ENCODE measurements at places on chromosomes 6 and 20.

- no peak for DNase-seq
Measured at GRCh38 chr6:4693173-4693970, 82.8 kb upstream of the CDYL start.

- DNase-seq = no peak
Measured at GRCh38 chr6:76014626-76015530, 57.6 kb downstream of the IMPG1 start.

DNA sequence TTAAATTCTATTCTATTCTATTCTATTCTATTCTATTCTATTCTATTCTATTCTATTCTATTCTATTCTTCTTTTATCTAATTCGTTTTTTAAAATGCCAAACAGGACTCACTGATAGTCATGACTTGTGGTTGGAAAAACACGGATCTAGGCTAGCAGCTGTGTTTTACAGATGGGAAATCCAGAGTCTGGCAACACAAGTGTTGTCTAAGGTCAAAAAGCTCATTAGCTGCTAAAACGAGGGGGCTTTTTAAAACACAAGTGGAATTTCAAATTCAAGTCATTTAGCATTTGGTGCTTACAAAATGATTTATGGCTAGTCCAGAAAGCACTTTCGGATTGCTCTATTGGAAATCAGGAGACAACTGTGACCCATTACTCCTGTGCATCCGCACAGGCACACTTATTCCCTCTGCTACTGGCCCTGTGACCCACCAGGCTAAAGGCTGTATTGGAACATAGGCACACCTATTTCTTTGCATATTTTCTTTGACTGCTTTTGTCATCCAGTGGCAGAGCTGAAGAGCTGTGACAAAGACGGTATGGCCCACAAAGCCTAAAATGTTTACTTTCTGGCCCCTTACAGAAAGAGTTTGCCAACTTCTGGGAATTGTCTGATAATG, 17.8 kb upstream of the MLIP start:
- DNase-seq = no peak

GRCh38 chr20:57398901-57399535, 7.8 kb downstream of the RBM38 start:
- DNase-seq = no peak

DNA sequence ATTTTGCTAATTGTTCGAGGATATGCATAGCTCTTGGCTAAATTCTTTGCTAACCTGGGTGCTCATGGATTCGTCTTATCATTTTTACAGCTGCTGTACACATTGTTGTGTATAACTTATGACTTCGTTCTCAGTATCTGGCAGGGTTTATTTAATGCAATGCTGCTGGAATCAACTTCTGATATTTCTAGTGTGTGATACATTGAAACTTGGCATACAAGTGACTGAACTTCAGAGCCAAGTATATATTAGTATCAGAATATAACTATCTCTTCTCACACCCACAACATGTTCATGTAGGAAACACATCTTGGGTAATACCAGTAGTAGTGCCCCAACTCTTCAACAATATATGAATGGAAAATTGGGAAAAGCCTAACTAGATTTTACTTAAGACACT, 764.2 kb downstream of the TENT5A start:
- no peak for DNase-seq

- DNase-seq = no peak
Measured at GRCh38 chr6:1049900-1050299, 262.0 kb upstream of the FOXQ1 start.

GRCh38 chr6:125944434-125944816, 12.1 kb upstream of the HINT3 start:
- no peak for DNase-seq

DNA sequence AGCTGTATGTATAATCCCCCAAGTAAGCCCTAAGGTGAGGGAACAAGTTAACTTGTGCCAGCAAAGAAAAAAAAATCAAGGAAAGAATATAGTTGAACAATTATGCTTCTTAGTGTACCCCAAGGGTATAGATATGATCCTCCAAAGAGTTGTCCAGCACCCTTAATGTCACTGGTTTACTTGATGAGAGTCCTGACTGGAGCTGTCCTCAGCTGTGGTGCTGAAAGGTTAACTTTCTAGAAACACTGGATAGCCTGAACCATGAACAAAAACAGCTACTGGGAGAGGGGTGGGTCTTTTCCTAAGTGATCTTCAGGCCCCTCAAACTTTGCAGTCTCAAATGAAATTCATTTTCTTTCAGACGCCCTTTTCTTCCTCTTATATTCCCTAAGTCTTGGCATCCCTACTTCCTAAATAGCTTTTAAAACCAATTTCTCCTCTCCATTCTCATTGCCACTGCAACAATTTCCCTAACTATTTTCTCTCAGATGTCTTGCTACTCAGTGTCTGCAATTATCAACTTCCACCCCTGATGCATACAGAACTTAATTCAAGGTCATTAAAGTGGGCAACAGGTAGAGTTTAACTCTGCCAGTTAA, 83.5 kb upstream of the PROKR2 start:
- DNase-seq = no peak

- no peak for DNase-seq
Measured at GRCh38 chr6:162615016-162615705, 112.4 kb downstream of the PRKN start.

- DNase-seq = no peak
Measured at GRCh38 chr20:56411759-56412472, at the start of gene CASS4. Gene CASS4, plus strand, starts transcription at chr20:56412260. Its CDS starts 199 bp downstream, at chr20:56412459.

DNA sequence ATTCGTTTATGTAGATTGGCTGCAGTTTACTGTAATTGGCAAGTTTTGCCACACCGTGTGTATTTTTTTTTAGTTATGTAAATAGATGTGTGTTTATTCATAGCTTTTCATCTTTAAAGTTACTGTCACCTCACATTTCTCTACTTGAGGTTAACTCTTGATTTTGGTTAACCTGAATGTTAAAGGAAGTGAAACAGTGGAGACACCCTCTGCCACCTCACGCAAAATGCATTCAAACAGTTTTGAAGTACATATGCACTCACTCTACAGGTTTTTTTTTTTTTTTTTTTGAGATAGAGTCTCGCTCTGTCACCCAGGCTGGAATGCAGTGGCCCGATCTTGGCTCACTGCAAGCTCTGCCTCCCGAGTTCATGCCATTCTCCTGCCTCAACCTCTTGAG, 17.7 kb downstream of the OR2A4 start:
- DNase-seq = no peak

DNA sequence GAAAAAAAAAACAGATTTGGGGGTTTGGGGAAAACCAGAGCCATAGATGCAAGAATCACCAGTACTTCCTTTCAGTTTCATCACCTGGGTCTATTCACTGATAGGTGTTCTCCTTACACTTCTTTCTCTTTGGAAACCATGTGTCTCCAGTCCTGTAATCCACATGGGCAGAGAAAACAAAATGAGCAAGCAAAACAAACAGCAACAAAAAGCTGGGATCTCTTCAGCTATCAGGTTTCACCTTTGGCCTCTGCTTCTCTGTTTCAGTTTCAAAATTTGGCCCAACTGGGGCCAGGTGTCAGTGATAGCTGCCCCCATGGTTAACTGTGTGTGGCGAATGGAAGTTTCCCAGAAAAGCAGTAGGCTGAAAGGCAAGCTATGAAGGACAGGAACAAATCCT, 220.0 kb upstream of the THBS2 start:
- DNase-seq = no peak

DNA sequence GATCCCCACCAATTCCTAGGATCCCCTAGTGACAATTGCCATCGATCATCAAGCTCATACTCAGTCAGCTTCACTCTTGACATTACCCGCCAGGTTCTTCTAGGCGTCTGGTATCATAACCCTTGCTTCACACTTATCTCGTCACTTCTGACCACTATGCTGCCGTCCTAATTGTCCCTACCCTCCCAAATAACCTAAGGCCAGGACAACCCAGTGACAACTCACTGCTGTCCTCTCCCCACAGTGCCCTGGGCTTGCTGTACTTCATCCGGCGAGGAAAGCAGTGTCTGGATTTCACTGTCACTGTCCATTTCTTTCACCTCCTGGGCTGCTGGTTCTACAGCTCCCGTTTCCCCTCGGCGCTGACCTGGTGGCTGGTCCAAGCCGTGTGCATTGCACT, 3.7 kb downstream of the SYS1 start:
- no peak for DNase-seq

DNA sequence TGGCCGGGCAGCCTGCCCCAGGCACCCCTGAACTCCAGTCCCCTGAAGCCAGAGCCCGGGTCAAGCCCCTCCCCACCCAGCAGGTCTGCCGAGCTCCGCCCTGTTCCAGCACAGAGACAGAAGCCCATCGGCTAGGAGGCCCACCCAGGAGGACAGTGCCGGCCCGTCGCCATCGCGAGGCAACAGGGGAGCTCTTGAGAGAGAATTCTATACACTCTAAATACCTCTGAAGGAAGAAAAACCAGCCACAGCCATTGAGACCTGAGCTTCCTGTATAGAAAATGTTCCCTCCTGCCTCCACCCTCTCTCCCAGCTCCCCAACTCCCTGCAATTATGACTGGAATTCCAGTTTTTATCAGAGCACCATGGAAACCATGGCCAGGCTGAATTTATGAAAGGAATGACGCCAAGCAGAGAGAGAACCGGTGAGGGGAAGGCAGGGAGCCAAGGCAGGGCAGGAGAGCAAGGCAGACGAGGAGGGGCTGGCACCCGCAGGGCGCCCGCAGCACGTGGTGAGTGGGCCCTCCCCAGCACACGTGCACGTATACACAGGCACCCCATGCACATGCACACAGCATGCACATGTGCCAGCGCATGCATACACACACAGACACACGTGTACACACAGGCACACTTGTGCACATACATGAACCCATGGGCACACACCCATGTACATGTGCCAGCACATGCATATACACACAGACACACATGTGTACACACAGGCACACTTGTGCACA, 27.6 kb upstream of the MRGBP start:
- DNase-seq = no peak

DNA sequence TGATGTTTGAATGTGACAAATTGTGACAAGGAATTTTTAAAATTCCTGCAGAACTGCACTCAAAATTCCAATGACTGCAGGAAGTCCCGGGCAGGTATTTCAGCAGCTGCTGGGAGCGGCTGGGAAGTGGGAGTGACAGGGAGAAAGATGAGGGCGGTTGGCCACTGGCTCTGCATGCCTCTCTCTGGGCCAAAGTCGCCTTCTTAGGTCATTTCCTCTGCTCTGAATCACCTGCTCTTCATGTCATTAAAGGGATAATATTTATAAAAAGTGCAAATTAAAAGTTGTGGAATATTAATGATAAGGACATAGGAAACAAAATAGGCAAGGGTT, 43.9 kb downstream of the RAMACL start:
- no peak for DNase-seq

DNA sequence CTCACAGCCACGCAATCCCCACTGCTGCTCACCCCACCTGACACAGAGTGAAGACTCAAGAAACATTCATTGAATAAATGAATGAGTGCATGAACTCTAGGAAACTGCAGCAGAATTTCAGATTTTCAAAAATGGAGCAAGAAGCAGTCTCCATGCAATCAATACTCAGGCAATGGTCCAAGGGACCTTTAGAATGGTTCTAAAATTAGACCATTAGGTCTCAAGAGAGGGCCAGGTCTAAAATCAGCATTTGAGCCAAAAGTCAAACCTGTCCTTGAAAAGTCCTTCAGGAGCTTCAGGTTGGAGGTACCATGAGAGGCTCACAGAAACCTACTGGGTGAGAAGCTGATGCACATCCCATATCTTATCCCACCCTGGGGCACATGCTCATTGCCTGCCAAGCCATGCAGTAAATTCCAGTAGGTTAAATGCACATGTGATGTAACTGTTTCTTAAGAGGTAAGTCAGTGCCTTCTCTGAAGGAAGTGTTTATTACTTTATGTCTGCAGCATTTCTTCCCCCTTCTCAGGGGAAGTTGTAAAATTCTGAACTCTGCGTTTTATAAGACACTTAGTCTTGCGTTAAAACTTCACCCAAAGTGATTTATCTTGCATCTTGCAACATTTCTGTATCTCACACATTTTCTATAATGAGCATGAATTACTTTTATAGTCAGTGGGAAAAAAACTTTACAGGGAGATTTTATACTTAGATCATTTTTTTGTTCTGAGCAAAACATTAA, 126.6 kb downstream of the ADAT2 start:
- no peak for DNase-seq

DNA sequence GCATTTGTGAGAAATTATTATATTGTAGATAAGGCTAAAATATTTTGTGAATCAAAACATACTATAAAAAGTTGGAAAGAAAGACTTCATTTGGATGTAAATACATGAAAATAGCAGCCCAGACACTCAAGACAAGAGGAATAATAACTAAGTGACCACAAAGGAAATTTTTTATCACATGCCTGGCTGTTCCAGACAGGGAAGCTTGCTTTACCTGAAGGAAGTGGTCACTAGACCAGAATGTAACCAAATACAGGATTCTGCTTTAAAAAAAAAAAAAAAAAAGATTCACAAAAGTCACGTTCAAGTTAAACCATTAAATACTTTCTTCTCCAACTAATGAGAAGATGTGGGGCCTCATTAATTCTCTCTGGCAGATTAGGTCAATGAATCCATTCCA, 9.3 kb upstream of the HLA-DQB2 start:
- DNase-seq = no peak

- DNase-seq = no peak
Measured at GRCh38 chr6:135222623-135223022, 41.5 kb downstream of the MYB start.

DNA sequence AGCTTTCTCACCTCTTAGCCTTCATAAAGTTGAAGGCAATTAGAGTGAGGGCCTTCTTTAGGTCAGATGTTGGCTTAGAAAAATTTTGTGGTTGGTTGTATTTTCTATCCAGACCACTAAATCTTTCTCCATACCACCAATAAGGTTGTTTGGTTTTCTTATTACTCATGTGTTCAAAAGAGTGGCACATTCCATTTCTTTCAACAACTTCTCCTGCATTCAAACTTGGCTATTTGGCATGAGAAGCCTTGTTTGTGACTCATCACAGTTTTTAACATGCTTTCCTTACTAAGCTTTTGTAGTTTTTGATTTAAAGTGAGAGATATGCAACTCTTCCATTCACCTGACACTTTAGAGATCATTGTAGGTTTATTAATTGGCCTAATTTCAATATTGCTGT, 949.6 kb downstream of the TBC1D32 start:
- DNase-seq = no peak

DNA sequence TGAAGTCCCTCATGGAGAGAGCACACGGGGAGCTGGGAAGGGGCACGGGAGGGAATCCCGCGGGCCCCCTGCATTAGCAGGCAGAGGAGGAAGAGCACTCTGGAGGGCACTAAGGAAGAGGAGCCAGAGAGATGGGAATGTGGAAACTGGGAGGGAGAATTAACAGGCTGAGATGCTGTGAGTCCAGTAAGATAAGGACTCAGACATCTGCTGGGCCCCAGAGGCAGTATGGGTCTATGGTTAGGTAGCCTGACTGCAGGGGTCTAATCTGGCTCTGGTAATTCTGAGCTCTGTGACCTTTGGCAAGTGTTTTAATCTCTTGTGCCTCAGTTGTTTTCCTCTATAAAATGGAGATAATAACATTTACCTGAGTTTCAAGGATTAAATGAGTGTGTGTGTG, 15.7 kb upstream of the SRSF3 start:
- no peak for DNase-seq

DNA sequence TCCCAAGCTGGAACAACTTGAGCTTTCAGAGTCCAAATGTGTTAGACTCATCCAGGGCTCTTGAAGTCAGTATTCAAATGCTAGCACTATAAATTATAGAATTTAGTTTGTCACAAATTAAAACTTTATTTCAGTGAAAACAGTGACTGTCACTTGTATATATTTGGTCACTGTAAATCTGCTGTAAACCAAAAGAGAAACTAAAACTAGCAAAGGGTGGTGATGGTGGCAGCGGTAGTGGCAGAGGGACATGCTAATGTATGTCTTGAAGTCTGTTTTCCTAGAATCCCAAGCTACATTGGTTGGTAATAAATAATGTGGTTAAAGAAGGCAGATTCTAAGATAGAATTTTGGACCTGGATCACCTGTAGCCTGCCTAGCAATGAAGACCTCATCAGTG, 140.4 kb upstream of the CENPW start:
- DNase-seq = no peak

All from stimulated activated CD8-positive, alpha-beta memory T cell treated with anti-CD3 and anti-CD28 coated beads, Interleukin-15, amount 100 ng/mL, for 24 hours (primary cell).